ENCODE measurements at places on chromosomes 2 and 18.

DNA sequence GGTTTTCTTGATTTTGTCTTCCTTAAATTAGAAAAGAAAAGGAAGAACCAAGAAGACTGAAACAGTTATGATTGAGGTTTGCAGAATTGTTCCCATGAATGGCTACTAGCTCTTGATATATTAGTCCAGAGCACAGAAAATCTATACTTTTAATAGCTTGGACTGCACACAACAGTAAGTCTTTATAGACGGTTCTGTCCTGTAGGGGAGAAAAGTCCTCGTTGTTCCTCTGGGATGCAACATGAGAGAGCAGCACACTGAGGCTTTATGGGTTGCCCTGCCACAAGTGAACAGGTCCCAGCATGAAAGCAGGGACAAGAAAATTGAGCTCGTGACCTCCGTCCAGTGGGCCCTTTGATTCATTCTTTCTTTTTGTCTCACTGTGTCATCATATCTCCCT lies 41.5 kb downstream of the RAB31 start:
- DNase-seq = no peak

GRCh38 chr2:122663620-122664019 lies 908.2 kb downstream of the TSN start:
- DNase-seq = no peak

GRCh38 chr2:23426263-23426905 lies 41.4 kb downstream of the KLHL29 start:
- no peak for DNase-seq

DNA sequence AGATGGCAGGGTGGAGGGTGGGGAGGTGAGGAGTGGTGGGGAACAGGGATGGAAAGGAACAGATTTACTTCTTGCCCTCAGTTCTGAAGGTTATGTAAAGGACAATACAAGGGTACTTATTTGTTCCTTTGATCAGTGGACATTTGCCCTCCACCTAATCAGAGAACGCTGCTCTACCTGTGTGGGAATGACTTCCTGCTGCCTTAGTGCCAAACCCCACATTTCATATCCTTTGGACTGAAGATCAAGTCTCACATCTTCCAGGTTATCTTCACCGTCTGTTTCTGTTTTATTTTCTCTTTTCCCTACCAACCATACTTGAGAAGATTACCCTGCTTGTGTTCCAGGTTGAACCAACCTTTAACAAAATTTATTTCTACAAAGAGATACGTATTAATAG lies 8.7 kb upstream of the DPP4 start:
- DNase-seq = no peak

- DNase-seq = no peak
Measured at GRCh38 chr2:20304411-20304810, 46.2 kb downstream of the PUM2 start.

DNA sequence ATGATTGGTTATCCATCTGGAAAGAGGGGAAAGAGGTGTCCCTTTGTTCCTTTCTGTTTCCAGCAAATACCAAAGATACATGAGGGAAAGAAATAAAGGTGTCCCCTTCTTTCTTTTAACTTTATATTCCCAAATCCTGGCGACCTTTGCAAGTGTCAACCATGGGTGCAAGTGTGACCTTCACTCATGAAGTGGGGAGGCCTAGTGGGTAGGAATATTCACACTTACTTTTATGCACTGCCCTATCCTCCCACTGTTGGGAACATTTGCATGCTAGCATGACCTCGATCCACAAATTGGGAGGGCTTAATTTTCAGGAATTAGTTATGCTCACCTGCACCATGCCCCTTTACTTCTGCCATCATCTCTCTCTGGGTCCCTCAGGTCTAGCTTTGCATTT lies 70.2 kb upstream of the ZNF804A start:
- DNase-seq = no peak

DNA sequence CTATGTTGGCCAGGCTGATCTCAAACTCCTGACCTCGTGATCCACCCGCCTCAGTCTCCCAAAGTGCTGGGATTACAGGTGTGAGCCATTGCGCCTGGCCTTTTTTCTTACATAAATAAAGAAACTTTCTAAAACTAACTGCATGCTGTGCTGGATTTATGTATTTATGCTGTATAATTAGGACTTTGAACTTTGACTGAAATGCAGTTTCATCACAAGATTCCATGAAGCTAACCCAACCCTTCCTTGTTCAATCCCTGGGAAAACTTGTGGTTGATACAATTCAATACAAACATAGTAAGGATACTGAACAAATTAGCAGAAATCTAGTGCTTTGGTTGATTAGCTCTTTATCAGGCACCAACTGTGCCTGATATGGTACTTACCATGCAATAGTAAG lies 20.9 kb upstream of the SLC35F5 start:
- DNase-seq = no peak

DNA sequence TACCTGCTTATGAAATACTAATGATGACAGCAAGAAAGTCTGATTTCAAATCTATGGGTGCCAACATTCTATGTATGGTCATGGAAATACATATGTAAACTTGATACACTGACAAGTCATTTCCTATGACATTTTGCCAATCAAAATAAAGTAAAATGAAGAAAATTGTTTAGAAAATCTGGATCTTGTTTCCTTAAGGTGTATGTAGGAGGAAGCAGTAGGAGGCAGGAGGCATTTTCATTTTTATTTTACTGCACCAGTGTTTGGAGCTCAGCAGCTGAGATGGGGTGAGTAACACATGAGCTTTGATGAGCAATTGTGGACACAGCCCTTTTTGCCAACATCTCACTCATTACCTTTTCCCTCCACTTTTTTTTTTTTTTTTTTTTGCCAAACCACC lies 167.0 kb downstream of the AFF3 start:
- DNase-seq = no peak

- no peak for DNase-seq
Measured at GRCh38 chr2:234331966-234332365, 164.9 kb downstream of the ARL4C start.

DNA sequence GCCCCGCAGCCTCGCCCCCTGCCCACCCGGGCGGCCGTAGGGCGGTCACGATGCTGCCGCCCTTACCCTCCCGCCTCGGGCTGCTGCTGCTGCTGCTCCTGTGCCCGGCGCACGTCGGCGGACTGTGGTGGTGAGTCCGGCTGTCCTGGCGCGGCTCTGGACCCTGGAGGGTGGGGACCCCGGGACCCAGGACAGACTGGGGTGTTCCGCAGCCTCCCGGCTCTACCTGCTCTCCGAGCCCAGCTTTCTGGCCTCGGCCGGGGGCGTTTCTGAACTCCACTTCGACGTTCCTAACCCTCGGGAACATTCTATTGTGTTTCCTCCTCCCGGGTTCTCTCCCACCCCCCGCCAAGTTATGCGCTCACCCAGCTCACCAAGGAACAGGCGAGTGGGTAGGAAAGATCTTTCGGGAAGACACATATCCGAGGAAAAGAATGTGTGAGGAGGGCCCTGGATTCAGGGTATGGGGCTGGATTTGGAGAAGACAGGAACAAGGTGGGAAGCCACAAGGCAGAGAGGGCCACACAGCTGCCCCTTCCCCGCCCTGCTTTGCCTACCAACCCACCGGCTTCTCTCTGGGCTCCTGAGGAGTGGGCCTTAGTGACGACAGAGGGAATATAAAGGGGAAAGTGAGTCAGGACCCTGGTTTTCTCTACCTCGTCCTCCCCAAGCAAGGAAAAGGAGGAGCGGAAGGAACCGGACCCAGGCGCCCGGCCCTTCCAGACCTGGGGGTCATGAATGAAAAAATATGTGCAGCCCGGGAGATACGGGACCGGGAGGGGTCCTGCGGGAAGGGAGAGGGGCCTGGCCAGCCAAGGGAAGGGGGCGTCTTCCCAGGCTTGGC lies 605 bp downstream of the WNT6 start:
- no peak for DNase-seq

DNA sequence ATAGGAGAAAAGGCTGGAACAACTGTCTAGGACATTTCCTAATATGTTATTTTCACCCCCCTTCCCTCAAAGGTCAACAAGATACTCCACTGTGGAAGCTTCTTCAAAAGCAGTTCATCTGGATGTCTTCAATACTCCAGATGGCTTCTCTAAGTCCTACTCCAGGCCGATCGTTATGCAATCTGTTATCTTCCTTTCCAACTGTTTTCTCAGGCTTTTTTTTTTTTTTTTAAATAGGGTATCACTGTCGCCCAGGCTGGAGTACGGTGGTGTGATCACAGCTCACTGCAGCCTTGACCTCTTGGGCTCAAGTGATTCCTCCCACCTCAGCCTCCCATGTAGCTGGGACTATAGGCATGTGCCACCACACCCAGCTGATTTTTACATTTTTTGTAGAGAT lies 26.3 kb downstream of the ATP8B1 start:
- no peak for DNase-seq

DNA sequence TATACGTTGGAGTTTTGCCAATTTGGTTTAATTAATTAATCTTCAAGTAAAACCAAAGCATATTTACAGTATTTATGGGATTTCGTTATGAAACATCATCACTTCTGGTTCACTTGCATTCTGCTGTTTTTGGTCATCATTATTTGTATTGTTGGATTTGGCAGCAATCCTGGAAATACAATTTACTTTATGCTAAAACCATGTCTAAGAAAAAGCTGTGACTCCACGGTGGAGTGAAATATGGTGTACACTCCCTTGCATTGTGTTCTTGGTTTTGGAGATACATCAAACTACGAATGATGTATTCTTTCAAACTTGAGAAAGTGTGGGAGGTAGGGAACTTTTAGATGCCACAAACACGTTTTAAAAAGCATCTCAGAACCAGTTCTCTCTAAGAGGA lies 106.4 kb downstream of the CTAGE1 start:
- DNase-seq = no peak

GRCh38 chr2:9168821-9169221 lies 37.8 kb upstream of the ASAP2 start:
- DNase-seq = peak; percentile 45

- no peak for DNase-seq
Measured at GRCh38 chr2:105052773-105053172, 14.9 kb downstream of the MRPS9 start.

- no peak for DNase-seq
Measured at GRCh38 chr2:96374211-96374951, 38.8 kb downstream of the NCAPH start.

GRCh38 chr2:207119048-207119447 lies 46.7 kb downstream of the KLF7 start:
- DNase-seq = no peak

DNA sequence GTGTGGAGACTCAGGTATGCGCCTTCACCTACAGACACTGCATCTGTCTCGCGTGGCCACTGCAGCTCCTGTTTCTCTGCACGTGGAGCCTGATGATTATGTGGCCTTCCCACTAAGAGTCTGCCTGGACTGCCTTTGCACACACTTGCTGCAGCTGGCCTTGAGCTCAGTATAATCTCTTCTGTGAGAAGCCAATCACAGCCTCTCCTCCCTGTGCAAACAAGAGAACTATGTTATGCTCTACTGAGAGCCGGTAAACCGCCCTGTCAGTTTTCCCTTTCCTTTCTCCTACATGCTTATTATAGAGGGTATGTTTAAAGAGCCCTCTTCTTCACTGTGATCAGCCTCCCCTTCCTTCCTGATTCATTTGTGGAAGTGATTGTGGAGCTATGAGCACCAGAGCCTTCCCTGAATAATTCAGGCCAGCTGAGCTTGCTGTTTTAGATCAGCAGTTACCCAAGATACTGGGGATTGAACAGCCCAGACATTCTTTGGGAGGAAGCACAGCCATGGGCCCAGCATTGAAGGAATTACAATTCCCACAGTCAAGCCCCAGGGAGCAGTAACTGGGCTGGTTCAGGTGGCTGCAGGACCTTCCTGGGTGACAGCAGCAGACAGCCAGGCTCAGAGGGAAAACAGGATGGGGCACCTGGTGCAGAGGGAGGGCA lies 3.7 kb upstream of the TGFA start:
- DNase-seq = no peak

DNA sequence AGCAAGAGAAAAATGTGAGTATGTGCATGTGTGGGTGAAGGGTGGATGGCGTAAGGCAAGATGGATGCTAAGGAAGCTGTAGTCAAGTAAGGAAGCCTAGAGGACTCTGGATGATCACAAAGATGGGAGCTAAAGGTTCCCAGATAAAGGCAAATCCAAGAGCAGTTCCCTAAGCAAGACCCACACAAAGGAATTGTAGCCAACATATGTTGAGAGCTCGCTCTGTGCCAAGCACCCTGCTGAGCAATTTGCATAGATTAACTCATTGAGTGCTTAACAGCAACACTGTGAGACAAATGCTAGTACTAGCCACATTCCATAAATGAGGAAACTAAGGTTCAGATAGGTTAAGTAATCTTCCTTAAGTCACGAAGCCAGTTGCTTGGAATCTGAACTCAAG lies 132.6 kb downstream of the C1D start:
- DNase-seq = no peak

- DNase-seq = no peak
Measured at GRCh38 chr2:41913311-41913710, 134.5 kb upstream of the PKDCC start.

DNA sequence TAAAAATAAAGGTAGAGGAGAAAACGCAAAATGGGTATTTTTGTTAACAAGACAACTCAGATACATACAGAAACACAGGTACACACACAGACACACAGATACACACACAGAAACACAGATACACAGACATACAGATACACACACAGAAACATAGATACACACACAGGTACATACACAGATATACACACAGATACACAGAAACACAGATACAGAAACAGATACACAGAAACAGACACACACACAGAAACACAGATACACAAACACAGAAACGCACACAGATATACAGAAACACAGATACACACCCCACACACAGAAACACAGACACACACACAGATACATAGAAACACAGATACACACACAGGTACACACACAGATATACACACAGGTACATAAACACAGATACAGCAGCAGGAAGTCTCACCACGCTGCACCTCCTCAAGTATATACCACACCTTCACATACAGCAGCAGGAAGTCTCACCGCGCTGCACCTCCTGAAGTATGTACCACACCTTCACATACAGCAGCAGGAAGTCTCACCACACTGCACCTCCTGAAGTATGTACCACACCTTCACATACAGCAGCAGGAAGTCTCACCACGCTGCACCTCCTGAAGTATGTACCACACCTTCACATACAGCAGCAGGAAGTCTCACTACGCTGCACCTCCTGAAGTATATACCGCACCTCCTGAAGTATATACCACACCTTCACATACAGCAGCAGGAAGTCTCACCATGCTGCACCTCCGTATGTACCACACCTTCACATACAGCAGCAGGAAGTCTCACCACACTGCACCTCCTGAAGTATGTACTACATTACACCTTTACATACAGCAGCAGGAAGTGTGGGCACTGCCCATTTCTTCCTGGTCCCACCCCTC lies 250.5 kb downstream of the HDAC4 start:
- DNase-seq = peak; percentile 34

DNA sequence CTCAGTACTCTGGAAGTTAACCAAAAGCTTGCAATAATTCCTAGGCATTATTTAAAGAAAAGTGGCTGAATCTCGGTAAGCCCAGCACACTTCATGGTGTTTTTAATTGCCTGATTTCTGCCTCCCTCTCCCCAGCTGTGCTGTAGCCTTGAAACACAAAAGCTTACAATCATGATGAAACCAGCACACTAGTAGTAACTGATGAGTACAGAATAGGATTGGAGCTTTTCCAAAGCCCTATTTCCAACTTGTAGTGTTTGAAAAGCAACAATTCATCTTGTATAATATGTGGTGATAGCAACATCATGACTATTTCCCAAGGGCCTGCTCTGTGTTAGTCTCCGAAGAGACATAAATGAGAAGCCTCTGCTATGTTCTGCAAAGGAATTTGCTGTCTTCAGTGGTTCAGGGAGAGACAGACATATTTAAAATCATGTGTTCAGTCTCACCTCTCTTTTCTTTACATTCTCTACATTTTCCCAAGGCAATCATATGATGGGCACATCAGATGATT lies 1015.0 kb downstream of the BCL11A start:
- no peak for DNase-seq
